T1000 (cell line): ENCODE measurements at places on chromosomes 3 and 15.

- no peak for DNase-seq
Measured at GRCh38 chr15:91329914-91330313, 229.9 kb downstream of the SV2B start.

- DNase-seq = no peak
Measured at GRCh38 chr3:143081844-143082778, 37.5 kb upstream of the CHST2 start.

- DNase-seq = no peak
Measured at GRCh38 chr3:24886501-24886900, 391.9 kb upstream of the THRB start.

DNA sequence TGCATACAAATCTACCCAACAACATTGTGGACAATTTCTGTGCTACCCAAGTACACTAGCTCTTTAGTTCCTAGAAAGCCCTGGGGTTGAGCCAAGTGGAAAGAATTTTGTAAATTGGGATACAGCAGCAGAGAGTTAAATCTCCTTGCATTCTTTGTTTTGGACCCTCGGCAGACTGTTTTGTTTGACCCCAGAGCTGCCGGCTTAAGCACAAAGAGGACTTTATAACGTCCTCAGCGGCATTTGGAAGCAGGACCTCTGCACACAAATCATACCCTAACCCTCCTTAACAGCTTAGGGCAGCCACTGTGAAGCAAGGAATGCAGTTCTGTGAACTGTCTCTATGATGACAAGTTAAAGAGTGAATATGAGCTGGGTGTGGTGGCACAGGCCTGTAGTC lies 415.3 kb downstream of the CNTN4 start:
- no peak for DNase-seq

- DNase-seq = no peak
Measured at GRCh38 chr3:129793942-129794310, 99.6 kb downstream of the TMCC1 start.

GRCh38 chr3:114231616-114232015 lies 5.8 kb downstream of the ZNF80 start:
- DNase-seq = no peak

- DNase-seq = no peak
Measured at GRCh38 chr15:57213862-57214261, 162.4 kb upstream of the CGNL1 start.

DNA sequence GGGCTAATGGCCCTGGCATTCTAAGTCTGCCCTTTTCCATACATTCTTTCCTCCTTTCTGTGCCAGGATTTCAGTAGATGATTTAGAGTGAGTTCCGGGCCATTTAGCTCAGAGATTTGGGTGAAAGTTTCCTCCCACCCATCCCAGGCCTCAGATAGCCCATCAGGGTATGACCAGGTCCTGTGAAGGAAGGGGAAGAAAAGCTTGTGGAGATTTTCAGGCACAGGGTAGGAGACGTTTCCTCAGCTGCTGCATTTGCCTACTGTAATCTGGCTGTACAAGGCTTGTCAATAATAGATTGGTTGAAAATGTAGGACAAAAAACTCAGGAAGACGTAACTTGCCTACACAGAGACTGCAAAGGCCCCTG lies 63.2 kb upstream of the BCL6 start:
- no peak for DNase-seq

- no peak for DNase-seq
Measured at GRCh38 chr3:115099986-115100571, 47.0 kb downstream of the ZBTB20 start.

GRCh38 chr3:182118066-182118465 lies 406.3 kb downstream of the SOX2 start:
- peak; percentile 9 for DNase-seq

GRCh38 chr15:36925653-36926426 lies 174.5 kb downstream of the MEIS2 start:
- no peak for DNase-seq

- no peak for DNase-seq
Measured at GRCh38 chr3:109050591-109051167, 67.3 kb downstream of the MORC1 start.

- no peak for DNase-seq
Measured at GRCh38 chr3:166446291-166446690, 609.1 kb upstream of the BCHE start.

DNA sequence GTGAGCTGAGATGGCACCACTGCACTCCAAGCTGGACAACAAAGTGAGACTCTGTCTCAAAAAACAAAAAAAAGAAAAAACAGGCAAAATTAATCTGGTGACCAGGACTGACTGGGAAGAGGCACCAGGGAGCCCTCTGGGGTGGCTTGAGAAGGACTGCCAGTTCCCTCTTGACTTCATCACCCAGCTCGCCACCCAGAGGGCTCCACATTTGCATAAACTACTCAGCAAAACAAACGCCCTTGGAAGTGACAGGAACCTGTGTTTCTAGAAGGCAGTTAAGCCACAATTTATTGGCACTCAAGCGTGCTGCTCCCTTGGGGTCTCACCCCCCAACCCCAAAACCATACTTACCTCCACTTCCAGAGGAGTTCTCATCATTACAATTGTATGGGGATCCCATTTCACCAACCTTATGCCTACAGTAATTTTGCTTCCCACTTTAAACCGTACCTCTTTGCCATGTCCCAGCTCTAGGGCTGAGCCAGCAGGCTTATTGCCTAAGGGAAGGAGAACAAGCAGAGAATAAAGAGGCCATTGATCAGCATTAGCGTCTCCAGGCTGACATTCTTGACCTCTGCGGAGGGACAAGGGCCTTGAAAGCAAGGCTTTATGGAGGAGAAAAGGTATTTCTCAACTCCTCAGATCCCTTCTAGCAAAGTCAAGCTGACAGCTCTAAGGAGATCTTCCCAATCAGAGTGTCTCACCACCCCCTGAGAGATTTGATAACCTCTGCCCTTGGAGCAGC lies 357.4 kb downstream of the SHQ1 start:
- no peak for DNase-seq

DNA sequence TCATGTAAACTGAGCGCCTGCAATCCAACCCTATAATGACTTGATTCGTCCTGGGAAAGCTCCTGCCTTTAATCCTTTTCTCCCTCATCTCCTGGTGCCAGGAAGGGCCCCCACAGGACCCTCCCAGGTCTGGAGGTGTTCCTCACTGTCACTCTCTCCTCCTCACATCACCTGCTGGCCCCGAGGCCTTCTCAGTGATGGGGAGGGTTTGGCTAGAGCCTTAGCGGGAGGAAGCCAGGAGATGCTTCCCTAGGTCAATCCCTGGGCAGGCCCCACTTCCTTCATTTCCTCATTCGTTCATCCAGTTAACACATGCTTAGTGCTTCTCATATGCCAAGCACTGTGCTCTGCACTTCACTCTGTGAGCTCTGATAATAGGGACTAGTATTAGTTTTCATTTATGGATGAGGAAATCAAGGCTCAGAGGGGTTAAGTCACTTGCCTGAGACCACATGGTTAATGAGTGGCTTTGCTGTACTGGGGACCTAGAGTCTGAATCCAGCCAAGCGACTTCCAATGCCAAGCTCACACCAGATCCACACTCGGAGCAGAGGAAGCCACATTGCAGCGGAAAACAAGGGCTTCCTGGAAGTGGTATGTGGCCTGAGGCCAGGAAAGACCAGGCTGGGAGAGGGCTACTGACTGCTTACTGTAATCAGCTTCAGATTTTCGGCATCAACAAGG lies 50.3 kb upstream of the CHRNB4 start:
- no peak for DNase-seq

DNA sequence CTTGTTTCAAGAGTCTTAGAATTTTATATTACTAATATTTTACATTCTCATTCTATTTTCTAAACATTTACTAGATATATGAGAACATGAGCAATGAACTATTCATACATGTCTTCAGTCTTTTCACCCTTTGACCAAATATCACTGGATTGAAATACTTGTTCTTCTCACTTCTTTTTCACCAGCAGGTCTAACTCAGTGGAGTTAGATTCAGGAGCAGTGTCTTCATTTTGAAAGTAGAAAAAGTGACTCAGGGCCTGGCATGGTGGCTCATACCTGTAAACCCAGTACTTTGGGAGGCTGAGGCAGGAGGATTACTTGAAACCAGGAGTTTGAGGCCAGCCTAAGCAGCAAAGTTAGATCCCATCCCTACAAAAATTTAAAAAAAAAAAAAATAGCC lies 70.8 kb downstream of the USP13 start:
- DNase-seq = no peak

GRCh38 chr3:52225452-52226228 lies at the start of gene TLR9:
TSS of gene TLR9 (minus strand) at chr3:52225645. CDS start at chr3:52225529, 116 bp downstream.
- DNase-seq = no peak

DNA sequence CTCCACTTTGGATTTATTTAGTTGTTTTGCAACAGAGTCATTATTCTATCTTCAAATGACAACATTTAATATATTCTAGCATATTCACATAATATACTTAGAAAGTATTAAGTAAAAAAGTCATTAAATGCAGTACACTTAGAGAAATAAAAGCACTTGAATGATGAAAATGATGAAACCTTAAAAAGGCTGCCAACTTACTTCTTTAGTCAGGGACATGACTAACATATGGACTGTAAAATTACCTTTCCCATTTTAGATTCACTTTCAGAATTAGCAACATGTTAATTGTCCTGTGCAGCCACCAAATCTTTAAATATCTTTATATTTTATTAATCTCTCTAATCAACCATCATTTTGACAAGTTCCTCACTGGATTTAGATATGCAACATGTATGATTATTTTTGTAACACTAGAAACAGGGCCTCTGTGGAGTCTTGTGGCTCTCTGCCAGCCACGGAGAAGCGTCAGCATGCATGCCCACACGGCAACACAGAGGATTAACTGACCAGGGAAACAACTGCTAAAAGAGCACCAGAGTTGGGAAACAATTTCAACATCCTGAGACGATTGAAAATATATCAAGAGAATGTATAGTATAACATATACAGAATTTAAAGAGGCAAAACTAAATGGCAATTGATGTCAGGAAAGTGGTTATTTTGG lies 95.7 kb downstream of the ANO10 start:
- DNase-seq = no peak
